ENCODE measurements at places on chromosomes 6 and 20. TPM values are rescaled to one million over a fixed set of nuclear protein-coding genes. Genes with fewer than 3 reads are reported as not detected.

- DNase-seq, result no peak
These were observed 29.5 kb downstream of the TRMT11 start for GRCh38 chr6:126015863-126016262.

DNA sequence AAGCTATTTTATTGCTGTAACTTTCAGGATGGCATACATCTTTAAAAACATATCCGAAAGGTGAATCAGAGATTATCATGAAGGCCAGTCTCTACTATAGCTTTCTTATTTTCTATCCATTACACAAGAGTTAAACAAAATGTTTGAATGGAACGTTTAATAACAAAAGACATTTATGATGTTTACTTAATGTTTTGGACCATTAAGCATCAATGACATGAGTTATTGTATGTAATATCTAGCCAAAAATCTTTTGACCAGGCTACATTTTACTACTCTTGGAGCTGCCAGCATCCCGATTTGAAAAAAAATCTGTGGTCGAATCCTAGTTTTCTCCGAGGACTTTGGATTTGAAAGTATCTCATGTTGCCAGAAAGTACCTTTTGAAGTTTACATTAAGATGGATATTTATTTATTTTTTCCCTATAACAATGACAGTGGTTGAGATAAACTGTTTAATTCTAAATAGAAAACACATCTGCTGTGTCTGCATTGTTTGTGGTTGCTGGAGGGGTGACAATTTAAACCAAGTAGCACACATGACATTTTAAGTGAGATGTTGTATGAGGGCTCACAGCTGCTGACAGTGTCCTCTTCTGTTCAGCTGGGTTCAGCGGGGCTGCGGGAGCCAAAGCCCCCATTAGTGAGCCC lies 293.7 kb upstream of the TCF21 start:
- no peak for DNase-seq

The PPP1R14C gene
- 1.8 TPM for total RNA-seq

GRCh38 chr20:56371977-56372376 lies 13.2 kb downstream of the FAM210B start:
- no peak for DNase-seq

DNA sequence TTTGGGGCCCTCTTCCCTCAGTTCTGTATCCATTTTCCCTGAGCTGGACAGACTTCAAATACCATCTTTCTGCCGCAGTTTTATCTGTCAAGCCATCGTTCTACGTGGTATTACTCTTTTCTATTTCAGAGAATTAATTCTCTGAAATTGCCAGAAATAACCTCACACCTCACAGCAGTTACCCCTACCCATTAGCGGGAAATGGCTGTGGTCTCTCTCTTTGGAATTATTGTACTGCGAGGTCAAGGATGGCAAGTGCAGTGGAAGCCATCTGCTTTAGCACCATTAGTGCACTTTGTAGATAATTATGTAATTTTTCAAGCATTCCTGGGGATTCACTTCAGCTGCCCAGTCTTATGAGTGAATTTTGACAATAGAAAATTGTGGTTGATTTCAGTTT lies 147.8 kb upstream of the CDH4 start:
- DNase-seq, result no peak

The PI3 gene
- not detected for total RNA-seq

DNA sequence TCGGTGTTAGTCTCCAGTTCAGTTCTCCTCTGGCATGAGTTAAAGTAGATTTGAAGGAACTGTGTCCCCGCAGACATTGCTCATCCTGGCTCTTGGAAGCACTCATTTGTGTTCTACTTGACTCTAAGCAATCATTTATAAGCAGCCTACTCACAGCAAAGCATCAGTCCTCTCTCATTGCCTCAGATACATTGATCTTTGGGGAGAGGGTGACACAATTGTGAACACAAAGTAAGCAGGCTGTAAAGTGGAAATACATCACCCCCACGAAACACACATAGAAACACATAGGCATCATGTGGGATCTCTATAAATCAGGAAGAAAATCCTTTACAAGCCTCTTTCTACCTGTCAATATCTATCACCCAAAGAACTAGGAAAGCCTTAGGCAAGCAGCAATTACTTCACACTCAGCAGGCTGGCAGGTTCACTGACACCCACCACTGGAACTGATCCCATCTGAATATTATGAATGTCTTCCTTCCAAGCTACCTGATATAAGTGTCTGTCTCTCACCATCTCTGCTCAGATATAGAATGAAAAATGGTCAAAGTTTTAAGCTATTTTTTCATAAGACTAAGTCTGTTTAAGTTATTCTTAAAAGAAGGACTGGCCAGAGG lies 675.8 kb downstream of the HACE1 start:
- DNase-seq, result no peak

- no peak for DNase-seq
These were observed 101.6 kb upstream of the CD93 start for GRCh38 chr20:23187751-23188150.

The CGA gene
- not detected for total RNA-seq

The GZF1 gene
- total RNA-seq, result 9.5 TPM

GRCh38 chr6:38065734-38066305 lies 246.3 kb downstream of the ZFAND3 start:
- no peak for DNase-seq

DNA sequence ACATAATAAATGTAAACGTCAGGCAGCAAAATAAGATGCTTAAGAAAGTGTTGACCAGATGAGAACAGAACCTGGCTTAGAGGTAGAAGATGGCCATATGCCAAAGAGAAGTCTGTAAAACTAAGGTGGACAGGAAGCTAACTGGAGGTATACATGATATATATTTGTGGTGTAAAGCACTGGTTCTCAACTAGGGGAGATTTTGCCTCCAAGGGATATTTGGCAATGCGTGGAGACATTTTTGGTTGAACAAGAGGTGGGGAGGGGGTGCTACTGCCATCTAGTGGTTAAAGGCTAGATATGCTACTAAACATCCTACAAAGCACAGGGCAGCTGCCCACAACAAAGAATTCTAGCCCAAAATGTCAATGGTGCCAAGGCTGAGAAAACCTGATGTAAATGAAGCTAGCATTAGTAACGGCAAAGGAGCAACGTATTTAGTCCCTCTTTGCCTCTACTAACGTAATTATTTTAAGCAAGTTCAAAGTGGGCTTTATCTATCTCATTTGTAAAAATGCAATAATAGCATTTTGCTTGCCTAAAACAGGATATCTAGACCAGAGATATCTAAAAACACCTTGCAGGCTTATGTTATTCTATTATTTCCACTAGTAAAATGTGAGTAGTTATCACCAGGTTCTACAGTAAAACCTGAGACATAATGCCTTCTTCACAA lies 182.6 kb downstream of the RNGTT start:
- DNase-seq, result peak; percentile 65

DNA sequence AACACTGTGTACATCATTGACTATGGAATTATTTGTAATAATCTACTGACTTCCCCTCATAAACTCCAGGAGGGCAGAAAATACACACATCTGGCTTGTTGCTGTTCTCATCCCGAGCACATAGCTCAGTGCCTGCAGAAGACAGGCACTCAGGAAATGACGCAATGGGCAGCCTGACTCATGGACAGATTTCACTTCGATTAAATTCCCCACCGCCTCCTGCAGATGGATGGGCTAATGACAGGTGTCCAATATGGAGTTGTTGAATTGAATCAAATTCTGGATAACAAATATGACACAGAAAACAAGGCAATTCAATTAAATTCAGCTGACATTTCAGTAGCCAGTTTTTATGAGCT lies 9.1 kb downstream of the ANKRD60 start:
- no peak for DNase-seq

DNA sequence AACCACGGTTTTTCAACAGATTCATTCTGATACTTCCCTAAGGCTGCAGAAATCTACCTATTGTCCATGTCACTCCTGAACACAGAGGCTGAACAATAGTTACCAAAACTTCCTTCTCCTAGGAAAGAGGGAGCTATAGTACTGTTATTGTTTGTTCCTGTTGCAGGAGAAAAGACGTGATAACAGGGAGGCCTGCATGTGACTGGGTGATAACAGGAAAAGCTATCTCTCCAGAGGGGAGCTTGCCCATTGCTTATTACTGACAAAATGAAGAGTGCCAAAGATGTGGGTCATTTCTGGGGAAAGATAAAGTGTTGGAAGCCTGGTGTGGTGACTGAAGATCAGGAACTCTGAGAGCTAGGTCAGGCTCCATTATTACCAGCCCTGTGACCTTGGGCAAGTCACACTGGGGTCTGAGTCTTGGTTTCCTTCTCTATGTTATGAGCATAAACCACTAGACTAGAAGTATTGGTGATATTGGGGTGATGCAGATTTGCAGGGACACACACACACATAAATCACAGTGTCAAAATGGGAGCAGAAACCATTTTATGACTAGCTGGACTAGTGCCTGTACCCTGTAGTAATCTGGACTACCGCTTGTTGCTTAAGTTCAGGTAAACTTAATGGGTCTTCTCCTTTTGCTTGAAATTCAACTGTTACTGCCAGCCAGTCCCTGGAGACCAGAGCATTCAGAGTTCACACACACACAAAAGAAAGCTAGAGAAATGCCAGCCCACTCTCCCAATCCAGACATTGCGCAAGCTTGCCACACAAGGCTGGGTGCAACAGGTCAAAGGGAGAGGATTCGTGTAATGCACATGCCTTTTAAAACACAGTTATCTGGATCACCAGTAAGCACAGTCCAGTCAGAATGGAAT lies 136.0 kb upstream of the CNR1 start:
- DNase-seq, result no peak

The HCRTR2 gene
- not detected for total RNA-seq

GRCh38 chr6:70672549-70672948 lies 4.9 kb downstream of the SMAP1 start:
- DNase-seq, result no peak

- DNase-seq, result no peak
These were observed 30.5 kb downstream of the FAM8A1 start for GRCh38 chr6:17630511-17631073.

DNA sequence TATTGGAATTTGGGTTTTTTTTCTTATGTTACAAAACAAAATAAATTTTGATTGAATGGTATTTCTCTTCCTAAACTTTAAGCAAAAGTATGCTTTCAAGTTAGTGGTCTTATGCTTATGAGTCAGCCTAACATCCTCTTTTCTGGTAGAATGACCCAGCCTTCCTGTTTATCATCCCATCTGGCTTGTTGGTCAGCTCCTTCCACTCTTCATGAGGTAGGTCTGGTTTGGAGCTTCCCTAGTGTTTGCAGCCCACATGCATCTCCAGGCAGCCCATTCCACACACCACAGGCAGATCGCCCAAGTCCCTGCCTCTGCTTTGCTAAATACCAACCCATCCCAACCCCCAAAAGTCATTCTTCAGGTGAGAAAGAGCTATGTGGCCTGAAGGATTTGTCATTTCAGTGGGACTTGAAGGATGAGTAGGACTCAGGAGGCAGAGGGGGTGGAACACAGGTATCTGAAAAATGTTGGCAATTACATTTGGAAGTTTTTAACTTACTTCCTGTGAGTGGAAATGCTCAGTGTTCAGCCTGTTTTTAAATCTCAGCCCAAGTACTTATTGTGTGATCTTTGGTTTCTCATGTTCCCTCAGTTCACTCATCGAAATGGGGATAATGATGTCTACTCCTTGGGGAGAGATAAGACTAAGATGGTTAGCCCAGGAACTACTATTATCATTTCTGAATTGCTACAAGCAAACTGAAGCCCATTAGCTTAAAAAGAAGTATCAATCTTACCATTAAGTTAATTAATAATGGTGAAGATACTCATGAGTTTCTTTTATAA lies 294.0 kb downstream of the ADGB start:
- no peak for DNase-seq

The IL17A gene
- total RNA-seq, result 2.8 TPM

- DNase-seq, result no peak
These were observed 10.2 kb downstream of the DOK5 start for GRCh38 chr20:54485631-54486030.

The ACSS1 gene
- total RNA-seq, result 23.8 TPM

GRCh38 chr6:37624606-37625574 lies 72.8 kb downstream of the MDGA1 start:
- DNase-seq, result peak; percentile 24

- no peak for DNase-seq
These were observed 59.7 kb downstream of the GPR6 start for GRCh38 chr6:110037726-110038295.

DNA sequence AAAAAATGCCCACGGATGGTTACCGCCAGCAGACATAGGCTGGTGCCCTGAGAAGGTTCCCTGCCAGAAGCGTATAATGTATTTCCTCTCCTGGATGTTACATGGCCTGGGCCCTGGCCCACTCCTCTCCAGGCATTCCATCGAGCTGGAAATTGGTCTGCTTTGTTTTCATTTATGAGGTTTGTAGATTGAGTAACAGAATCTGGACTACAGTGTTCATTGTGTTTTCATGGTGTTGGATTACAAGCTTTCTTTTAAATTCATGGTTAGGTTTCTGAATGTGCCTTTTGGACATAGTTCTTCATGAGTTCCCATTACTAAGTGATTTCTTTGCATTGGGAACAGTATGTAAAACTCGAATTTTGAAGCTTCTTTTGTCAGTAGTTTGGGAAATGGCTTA lies 6.4 kb downstream of the TIAM2 start:
- no peak for DNase-seq

The ANKRD66 gene
- not detected for total RNA-seq

GRCh38 chr6:5854899-5855298 lies 151.8 kb downstream of the NRN1 start:
- no peak for DNase-seq

DNA sequence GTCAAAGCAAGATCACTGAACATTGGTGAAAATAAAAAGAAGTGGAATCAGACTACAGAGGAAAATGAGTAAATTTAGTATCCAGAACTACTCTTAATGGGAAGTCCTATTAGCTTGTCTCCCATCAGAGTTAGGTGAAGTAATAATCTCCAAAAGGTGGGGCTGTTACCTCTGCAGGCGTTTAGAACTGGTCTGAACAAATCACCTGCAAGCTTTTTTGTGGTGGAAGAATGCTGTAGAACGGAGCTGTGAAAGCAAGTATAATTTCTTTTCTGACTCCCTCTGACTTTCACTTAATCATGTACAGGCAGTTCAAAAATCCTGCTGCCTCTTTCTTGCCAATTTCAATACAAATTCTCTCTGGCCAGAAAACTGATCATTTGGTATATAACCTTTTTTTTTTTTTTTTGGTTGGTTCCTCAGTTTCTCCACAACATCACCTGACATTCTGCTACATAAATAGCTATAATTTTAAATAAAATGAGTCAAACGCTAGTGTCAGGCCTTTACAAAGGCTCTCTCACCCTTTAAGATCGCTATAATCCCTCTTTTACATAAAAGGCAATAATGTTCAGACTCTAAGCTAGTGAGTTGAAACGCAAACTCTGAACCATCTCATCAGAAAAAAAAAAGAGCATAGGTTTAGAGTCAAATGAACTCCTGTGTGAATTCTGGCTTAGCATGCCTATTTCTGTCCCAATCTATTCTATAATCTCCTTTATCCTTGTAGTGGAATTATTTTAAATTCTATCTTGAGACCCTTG lies 38.8 kb downstream of the CITED2 start:
- no peak for DNase-seq

DNA sequence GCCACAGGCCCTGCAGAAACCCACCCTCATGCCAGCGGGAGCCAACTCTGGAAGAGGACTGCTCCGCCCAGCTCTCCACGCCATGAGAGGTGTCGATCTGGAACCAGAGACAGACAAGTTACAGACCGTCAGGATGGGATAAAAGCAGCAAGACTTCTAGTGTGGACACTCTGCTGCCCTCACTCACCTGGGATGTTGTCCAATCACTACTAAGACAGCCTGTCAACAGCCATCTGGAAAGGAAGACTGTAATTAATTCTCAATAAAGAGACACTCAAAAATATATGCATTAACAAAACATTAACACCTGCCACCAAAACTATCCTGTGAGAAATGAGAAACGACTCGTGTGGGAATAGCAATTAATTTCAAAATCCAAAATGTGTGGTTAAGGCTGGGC lies 28.3 kb downstream of the SLC2A4RG start:
- DNase-seq, result no peak

GRCh38 chr20:57440678-57441509 lies 49.7 kb downstream of the RBM38 start:
- no peak for DNase-seq

Data from activated T-cell treated with anti-CD3 and anti-CD28 coated beads, Interleukin-2, amount 50 U/mL, for 72 hours (primary cell).